A549 treated with Mapracorat at 1 μM for 4 hours (cell line): ENCODE measurements at places on chromosomes 5 and 9. TPM values are rescaled to one million over a fixed set of nuclear protein-coding genes. Genes with fewer than 3 reads are reported as not detected.

MEIKIN gene
- total RNA-seq = not detected in 5 replicates

PCDHB7 gene
- 0.05 TPM in 1 of 5 replicates, not detected in the others for total RNA-seq

GNA14 gene
- total RNA-seq = not detected in 5 replicates

PCSK5 gene
- total RNA-seq = 1.1 to 1.8 TPM (median 1.5 TPM) in 5 replicates

SLC23A1 gene
- total RNA-seq = 1.1 to 1.8 TPM (median 1.3 TPM) in 5 replicates

ASS1 gene
- total RNA-seq = 18.0 to 21.5 TPM (median 20.0 TPM) in 5 replicates
